ENCODE measurements at places on chromosomes 12 and 14. TPM values are rescaled to one million over a fixed set of nuclear protein-coding genes. Genes with fewer than 3 reads are reported as not detected.

CLEC2A gene
- not detected for total RNA-seq

RGS6 gene
- not detected for total RNA-seq

KCNC2 gene
- not detected for total RNA-seq

ZFYVE1 gene
- 21.2 TPM for total RNA-seq

GYS2 gene
- 0.10 TPM for total RNA-seq

CLEC14A gene
- total RNA-seq = not detected

YAF2 gene
- total RNA-seq = 41.9 TPM

NUAK1 gene
- not detected for total RNA-seq

WNT1 gene
- not detected for total RNA-seq

TAPBPL gene
- 71.2 TPM for total RNA-seq

SLC25A21 gene
- total RNA-seq = not detected

KRT83 gene
- total RNA-seq = not detected

OR6C6 gene
- total RNA-seq = not detected

TPPP2 gene
- total RNA-seq = not detected

KRT78 gene
- total RNA-seq = not detected

GLI1 gene
- total RNA-seq = 3.9 TPM

TMPRSS12 gene
- total RNA-seq = not detected

MYH7 gene
- not detected for total RNA-seq

COX8C gene
- total RNA-seq = not detected

CLEC6A gene
- total RNA-seq = not detected

TAS2R14 gene
- 1.4 TPM for total RNA-seq

KRT82 gene
- total RNA-seq = not detected

ZDHHC22 gene
- 0.12 TPM for total RNA-seq

KRT85 gene
- not detected for total RNA-seq

HVCN1 gene
- 216 TPM for total RNA-seq

SERPINA10 gene
- not detected for total RNA-seq

NRL gene
- 8.8 TPM for total RNA-seq

SMIM41 gene
- not detected for total RNA-seq

KRT79 gene
- not detected for total RNA-seq

SIX6 gene
- total RNA-seq = not detected

MTA1 gene
- total RNA-seq = 131 TPM

PPP4R4 gene
- total RNA-seq = not detected

ARHGDIB gene
- total RNA-seq = 514 TPM

ARF3 gene
- total RNA-seq = 77.5 TPM

ADAMTS20 gene
- total RNA-seq = not detected

GLIPR1L1 gene
- not detected for total RNA-seq

RPS6KL1 gene
- 3.4 TPM for total RNA-seq

PTPN6 gene
- 311 TPM for total RNA-seq

ENDOU gene
- total RNA-seq = not detected

SSTR1 gene
- total RNA-seq = not detected

RTN1 gene
- not detected for total RNA-seq

USP44 gene
- total RNA-seq = 7.0 TPM

RAD9B gene
- total RNA-seq = 1.7 TPM

MANSC1 gene
- 0.73 TPM for total RNA-seq

MMP14 gene
- total RNA-seq = 3.5 TPM

ABCB9 gene
- 2.5 TPM for total RNA-seq

MYH6 gene
- not detected for total RNA-seq

NGDN gene
- total RNA-seq = 84.4 TPM

PRORP gene
- 22.2 TPM for total RNA-seq

VCPKMT gene
- 22.8 TPM for total RNA-seq

CNTN1 gene
- total RNA-seq = not detected

KRT2 gene
- not detected for total RNA-seq
